ENCODE measurements at places on chromosomes 7 and 10.
A peak's percentile ranks its signal among the peaks of the same experiment; 100 is the strongest.

DNA sequence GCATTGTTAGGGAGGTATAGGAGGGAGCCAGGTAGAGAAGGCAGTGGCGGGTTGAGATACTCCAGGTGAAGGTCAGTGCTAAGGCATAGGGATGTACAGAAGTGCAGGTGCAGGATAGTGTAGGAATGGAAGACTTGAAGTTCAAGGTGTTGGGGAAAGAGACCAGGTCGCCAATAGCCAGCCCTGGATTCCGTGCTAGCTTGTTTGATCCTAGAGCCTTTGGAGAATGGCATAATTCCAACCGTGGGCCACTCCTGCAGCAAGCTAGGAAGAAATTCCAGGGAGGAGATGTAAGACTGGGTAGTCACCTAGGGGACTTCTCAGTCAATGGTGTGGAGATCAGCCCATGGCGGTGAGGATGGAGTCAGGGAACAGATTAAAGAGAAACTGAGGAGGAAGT, 272.7 kb downstream of the RPS24 start:
- DNase-seq, result no peak

GRCh38 chr7:128021366-128021765, 9.9 kb downstream of the LRRC4 start:
- DNase-seq, result no peak

- no peak for DNase-seq
Observed at GRCh38 chr10:84166620-84167288, 6.8 kb upstream of the GPR15LG start.

GRCh38 chr10:3750006-3750816, 34.8 kb downstream of the KLF6 start:
- DNase-seq, result no peak

DNA sequence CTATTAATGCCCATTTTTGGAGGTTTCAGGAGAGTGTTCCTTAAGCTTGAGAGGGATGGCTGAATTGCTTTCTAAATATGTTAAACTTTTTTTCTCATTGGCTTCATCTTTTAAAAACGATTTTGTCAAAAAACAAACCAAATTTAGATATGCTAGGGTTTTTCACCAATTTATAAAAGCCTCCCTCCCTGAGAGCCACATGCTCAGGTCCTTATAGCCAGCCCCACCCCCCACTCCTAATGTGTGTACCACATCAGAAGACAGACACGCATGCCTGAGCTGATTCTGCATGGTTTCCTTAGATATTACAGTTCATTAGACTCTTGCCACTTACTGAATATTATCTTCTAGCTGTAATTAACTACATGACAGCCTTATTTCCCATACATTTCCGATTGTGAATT, 2.0 kb downstream of the CUL1 start:
- DNase-seq, result peak; percentile 40

DNA sequence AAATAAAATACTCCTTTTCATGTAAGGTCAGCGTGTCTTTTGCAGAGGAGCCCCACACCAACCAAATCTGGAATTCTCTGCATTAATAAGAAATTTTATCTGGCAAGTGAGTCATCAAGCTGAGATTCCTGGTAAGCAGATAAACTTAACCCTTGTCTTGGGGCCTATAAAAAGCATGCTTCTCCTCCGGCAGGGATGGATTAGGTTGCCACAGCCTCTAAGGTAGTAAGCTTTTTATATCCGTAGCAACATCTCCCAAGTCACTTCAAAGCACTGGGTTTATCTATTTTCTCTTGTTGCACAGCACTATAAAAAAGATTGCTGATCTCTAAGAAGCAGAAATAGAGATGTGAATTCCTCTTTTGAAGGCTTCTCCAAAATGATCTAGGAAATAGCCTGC, 202.8 kb upstream of the NOBOX start:
- DNase-seq, result no peak

Data from activated T-cell treated with anti-CD3 and anti-CD28 coated beads, Interleukin-2, amount 50 U/mL, for 4 hours (primary cell).